ENCODE measurements at places on chromosomes 2 and 18.

- no peak for DNase-seq
Measured at GRCh38 chr2:200877443-200877842, 11.4 kb downstream of the PPIL3 start.

GRCh38 chr2:104528101-104528500 lies 325.8 kb upstream of the POU3F3 start:
- no peak for DNase-seq

DNA sequence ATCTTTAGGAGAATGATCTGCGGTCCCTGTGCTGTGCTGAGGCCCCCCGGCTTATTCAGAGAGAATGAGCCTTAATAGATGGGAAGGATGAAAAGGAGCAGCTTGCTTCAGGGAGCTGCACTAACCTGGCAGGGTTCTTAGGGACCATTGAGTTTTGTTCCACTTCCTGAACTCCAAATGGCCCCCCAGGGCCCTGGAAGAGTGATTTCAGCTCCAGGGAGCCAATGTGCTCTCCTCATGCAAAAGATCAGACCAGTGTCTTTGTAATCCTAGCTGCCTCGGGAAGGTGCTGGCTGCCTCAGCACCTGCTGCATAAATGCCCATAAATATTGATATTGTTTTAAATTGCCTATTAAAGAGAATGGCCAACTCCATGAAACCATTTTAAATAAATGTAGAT lies 210.2 kb downstream of the NCK2 start:
- no peak for DNase-seq

DNA sequence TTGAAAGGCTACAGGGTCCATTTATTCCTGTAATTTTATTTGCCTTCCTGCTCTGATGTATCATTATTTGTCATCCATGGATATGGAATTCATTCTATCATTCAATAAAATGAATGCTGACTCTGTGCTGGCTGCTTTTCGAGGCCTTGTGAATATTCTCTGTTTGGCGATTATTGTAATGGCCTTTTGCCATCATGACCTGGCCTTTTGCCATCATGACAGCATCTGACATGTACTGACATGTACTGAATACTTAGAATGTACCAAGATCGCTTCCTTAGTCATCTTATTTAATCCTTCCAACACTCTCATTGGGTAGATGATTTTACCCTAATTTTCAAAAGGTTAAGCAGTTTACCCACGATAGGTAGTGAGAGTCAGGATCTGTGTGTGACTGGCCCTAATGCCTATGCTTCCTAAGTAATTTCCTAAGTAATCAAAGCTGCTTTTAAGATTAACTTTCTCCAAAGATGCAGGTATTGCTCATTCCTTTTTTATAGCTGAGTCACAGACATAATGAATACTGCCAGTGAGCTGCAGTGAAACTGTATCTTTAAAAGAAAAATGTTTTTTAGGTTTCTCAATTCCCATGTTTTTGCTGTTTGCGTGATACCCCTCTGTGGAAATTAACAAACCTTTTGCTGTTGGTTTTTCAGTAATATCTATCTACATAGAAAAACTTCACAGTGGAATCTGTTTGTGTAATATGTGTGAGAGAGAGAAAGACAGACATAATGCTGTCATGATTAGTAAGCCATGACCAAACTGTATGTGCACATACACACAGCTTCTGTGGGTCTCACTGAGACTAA lies 127.8 kb downstream of the CERS6 start:
- no peak for DNase-seq

Measured in effector memory CD8-positive, alpha-beta T cell (primary cell).